ENCODE measurements at places on chromosomes 12 and 14. TPM values are rescaled to one million over a fixed set of nuclear protein-coding genes. Genes with fewer than 3 reads are reported as not detected.

DNA sequence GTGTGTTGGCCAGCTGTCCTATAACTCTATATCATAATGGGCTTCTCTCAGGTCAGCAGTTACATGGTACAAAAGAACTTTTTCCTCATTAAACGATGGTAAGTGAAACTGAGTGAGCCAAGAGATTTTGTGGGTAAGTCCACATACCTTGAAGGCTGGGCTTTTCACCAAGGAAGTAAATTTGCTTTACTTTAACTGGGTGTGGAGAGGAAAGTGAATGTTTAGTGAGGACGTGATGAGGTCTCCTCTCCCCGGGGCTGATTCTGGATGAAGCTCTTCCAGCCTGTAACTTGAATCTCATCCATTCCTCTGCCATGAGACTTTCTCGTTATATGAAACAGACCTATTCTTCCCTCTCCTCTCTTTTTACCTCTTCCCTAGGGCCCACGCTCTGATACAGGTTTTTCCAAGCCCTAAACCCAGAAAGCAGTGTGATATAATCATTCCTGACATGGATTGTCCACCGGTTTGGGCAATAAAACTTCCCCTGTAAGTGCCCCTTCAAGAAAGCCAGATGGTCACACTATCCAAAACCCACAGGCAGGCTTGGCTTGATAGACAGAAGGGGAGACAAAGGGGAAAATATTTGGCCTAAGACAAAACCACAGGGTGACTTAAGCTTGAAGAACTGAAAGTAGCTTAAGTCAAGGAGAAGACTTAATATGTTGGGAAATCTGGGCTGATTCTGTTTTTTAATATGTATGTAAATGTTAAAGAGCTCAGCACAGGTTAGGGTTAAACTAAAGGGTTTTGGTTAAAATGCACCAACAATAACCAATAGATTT, 50.3 kb downstream of the CIT start:
- DNase-seq, result no peak

DNA sequence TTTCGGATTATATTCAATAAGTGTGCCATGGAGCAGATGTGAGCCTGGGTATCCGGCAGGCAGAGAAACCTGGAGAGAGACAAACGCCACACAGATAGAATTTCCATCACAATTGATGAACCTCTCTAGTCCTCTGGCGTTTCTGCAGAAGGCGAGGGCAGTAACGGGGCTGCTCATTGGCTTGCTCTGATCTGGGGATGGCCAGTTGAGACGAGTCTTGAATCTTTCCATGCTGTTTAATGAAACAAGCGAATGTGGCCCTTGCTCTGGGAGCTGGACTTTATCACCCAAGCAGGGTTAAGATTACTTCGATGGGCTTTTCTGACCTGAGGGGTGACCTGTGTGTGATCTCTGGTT, 42.4 kb upstream of the CLMN start:
- no peak for DNase-seq

Gene CYP46A1
- total RNA-seq, result 0.13 TPM

Gene FOXG1
- not detected for total RNA-seq

Gene GAS2L3
- 21.3 TPM for total RNA-seq

Gene TEP1
- total RNA-seq, result 36.0 TPM

Gene FGF23
- under 0.01 TPM for total RNA-seq

DNA sequence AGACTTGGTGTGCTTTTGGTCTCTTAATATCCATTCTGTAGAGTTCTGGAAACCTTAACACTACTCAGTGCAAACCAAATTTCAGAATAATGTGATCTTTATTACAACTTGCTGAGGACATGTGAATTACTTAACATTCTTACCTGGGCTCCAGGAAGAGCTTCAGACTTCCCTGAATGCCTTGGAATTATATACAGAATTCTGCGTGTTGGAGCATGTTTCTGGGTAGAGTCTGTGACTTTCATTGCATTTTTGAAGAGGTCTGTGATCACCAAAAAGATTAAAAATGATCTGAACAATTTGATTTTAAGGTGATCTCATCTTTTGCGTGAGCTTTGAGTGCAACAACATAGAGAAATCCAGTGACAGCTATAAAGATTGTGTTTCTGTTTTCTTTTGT, 35.4 kb downstream of the ZDHHC17 start:
- no peak for DNase-seq

Gene KLRC1
- not detected for total RNA-seq

GRCh38 chr14:61872452-61872851, 110.2 kb downstream of the SNAPC1 start:
- DNase-seq, result no peak

GRCh38 chr14:60760644-60761364, 26.2 kb downstream of the MNAT1 start:
- no peak for DNase-seq

DNA sequence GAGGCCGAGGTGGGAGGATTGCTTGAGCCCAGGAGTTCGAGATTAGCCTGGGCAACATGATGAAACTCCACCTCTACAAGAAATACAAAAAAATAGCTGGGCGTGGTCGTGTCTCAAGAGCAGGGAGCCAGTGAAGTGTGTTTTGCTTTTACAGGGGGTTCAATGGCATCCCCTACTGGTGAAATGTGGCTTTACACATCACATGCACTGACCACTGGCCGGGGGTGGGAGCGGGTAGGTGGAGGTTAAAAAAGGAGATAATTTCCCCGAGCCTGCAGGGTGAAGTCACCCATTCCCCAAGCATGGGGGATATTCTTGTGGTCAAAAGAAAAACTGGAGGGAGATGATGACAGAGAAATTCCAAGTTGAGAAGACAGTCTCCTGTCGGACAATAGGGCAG, 63.6 kb upstream of the PWP1 start:
- DNase-seq, result no peak

GRCh38 chr14:24058951-24059475, 7.2 kb downstream of the CARMIL3 start:
- no peak for DNase-seq

DNA sequence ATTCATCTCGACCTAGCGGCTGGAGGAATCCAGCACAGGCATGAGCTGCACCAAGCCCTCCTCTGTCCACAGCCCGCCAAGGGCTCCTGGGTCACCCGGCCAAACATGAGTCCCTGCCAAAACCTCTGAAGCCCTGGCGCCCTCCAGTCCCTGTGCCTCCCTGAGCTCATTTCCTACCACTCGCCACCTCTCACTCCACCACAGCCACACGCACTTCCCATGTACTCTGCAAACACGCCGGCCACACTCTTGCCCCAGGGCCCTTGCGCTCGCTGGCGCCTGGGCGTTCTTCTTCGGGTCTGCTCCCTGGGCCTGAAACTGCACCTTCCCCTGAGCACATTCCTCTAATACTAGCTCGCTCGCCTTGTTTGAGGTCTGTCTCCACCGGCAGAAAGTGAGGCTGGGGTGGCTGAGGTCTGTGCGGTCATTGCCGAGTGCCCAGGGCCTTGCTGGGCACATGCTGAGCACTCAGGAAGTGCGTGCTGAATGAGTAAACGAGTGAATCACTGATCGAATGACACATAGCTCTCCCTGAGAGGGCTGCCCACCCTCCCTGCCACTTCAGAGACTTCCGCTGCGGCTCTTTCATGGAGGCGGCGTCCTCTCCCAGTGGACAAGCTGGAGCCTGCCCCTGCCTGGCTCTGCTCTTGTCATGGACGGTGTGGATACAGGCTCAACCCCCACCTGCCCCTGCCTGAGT, 33.7 kb upstream of the DLK1 start:
- DNase-seq, result peak; percentile 91

Gene CDC42BPB
- 89.3 TPM for total RNA-seq

Gene TAS2R46
- 1.0 TPM for total RNA-seq

Gene SVOP
- not detected for total RNA-seq

Data from dermis microvascular lymphatic vessel endothelial cell (primary cell).